H1 (cell line): ENCODE measurements at places on chromosomes 3 and 15. TPM values are rescaled to one million over a fixed set of nuclear protein-coding genes. Genes with fewer than 3 reads are reported as not detected.

DNA sequence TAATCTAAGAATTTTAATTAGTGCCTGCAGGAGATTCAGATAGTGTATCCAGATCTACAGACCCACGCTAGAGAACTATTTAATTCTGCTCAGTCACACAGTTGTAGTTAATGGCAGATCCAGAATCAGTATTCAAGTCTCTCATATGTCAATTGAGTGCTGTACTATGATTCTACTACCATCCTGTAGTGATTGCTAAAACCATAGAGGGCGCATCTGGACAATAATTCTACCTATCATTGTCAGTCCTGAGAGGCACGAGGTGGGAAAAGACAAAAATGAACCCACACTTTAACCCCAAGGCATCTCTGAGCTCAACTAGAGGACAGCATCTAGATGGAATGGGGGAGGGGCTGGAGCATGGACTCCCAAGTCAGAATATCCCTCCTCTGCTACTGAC lies 22.7 kb downstream of the DHX36 start:
- H3K4me1 ChIP-seq, result no peaks in the 10 kb centered on the region
- no peak overlapping the region for H3K27ac ChIP-seq
- no peak for DNase-seq

DNA sequence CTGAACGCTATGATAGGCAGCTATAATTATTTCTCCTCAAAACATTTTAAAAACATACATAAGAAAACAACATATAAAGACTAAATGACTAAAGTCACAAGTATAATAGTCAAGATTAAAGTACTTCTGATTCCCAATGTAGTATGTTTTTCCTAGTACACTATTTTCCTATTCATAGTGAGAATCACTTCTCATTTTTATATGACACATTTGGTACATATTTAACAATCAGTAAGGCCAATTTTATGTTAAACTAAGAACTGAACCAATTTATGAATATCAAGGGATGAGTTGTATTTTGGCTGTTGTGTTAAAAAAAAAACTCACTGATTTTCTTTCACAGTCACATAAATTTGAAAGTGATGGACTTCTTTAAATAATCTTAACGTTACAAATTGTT lies 79.7 kb downstream of the DENND4A start:
- H3K27ac ChIP-seq, result no peak overlapping the region
- no peak overlapping the region for H3K4me3 ChIP-seq
- H3K4me1 ChIP-seq, result no peaks in the 10 kb centered on the region
- no peaks in the 10 kb centered on the region for H3K36me3 ChIP-seq

UROC1 gene
- 0.03 and 0.09 TPM in 2 replicates for polyA plus RNA-seq

GRCh38 chr3:14962762-14963161 lies 15.4 kb downstream of the NR2C2 start:
- no peaks in the 10 kb centered on the region for H3K4me1 ChIP-seq
- H3K4me3 ChIP-seq, result no peak overlapping the region
- H3K27me3 ChIP-seq, result no peaks in the 10 kb centered on the region
- no peaks in the 10 kb centered on the region for H3K36me3 ChIP-seq
- no peak for DNase-seq

GRCh38 chr15:60509470-60509869 lies 30.5 kb upstream of the ICE2 start:
- H3K36me3 ChIP-seq, result peaks cover 12% of the 10 kb centered on the region
- no peaks in the 10 kb centered on the region for H3K27me3 ChIP-seq
- H3K27ac ChIP-seq, result no peak overlapping the region
- H3K4me3 ChIP-seq, result no peak overlapping the region
- no peaks in the 10 kb centered on the region; the same call in 1 of the 2 replicates for H3K4me1 ChIP-seq
- DNase-seq, result no peak

DNA sequence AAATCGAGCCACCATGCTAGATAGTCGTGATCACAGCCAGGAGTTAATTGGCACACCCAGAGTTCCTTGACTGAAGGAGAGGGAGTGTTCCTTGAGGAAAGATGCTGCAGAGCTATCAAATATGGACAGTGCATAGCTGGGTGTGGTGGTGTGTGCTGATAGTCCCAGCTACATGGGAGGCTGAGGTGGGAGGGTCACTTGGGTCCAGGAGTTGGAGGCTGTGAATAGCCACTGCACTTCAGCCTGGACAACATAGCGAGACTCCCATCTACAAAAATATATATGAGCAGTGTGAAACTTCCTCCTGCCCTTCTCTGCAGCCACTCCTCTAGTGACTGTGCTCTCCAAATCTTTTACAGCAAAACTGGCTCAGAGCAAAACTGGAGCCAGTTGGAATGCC lies 10.0 kb upstream of the USP13 start:
- no peaks in the 10 kb centered on the region for H3K36me3 ChIP-seq
- H3K4me1 ChIP-seq, result no peaks in the 10 kb centered on the region
- no peaks in the 10 kb centered on the region for H3K27me3 ChIP-seq
- DNase-seq, result no peak
- no peak overlapping the region for H3K27ac ChIP-seq
- no peak overlapping the region for H3K4me3 ChIP-seq

TATDN2 gene
- polyA plus RNA-seq, result 12.1 and 12.3 TPM in 2 replicates

DNA sequence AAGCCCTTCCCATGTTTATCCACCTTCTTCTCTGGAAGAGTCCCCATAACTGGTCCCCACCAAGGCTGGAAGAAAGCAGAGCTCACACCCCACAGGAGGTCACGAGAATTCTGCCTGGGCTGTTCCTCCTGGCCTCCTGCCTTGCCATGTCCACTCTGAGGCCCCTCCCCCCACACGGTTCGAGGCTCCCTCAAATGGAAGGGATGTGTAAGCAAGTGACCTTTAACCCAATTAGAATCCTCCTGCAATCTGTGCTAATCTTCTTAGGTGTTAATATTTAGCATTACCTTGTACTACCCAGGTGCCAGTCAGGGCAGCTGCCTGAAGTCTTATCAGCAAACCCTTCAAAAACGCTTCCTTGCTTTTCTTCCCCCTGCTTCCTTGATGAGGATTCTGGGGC lies 32.4 kb upstream of the DYNC1LI1 start:
- H3K4me1 ChIP-seq, result no peaks in the 10 kb centered on the region
- no peak overlapping the region for H3K4me3 ChIP-seq
- no peaks in the 10 kb centered on the region for H3K27me3 ChIP-seq

- H3K4me3 ChIP-seq, result no peak overlapping the region
- no peak for DNase-seq
- no peak overlapping the region for H3K27ac ChIP-seq
- no peaks in the 10 kb centered on the region for H3K36me3 ChIP-seq
- H3K4me1 ChIP-seq, result no peaks in the 10 kb centered on the region
These were observed 831.0 kb downstream of the TUSC7 start for GRCh38 chr3:117540597-117540996.

DNA sequence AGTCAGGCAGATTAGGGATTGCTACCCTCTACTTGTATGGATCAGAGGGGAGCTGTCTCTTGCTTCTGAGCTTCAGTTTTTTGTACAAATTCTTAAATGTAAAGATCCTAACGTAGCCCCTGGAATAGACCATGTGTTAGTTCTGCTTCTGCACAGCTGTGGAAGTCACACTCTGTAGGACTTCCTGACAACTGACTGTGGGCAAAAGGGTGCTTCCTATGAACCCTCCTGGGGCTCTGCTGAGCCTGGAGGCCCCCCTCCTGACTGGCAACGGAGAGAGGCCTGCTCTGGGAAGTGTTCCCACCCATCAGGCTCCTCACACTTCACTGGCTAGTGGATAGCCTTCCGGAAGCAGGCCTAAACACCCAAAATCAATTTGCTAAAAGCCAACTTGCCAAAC lies 131.0 kb downstream of the RPLP1 start:
- no peak overlapping the region for H3K4me3 ChIP-seq
- DNase-seq, result no peak
- H3K36me3 ChIP-seq, result no peaks in the 10 kb centered on the region
- no peaks in the 10 kb centered on the region for H3K27me3 ChIP-seq

DNA sequence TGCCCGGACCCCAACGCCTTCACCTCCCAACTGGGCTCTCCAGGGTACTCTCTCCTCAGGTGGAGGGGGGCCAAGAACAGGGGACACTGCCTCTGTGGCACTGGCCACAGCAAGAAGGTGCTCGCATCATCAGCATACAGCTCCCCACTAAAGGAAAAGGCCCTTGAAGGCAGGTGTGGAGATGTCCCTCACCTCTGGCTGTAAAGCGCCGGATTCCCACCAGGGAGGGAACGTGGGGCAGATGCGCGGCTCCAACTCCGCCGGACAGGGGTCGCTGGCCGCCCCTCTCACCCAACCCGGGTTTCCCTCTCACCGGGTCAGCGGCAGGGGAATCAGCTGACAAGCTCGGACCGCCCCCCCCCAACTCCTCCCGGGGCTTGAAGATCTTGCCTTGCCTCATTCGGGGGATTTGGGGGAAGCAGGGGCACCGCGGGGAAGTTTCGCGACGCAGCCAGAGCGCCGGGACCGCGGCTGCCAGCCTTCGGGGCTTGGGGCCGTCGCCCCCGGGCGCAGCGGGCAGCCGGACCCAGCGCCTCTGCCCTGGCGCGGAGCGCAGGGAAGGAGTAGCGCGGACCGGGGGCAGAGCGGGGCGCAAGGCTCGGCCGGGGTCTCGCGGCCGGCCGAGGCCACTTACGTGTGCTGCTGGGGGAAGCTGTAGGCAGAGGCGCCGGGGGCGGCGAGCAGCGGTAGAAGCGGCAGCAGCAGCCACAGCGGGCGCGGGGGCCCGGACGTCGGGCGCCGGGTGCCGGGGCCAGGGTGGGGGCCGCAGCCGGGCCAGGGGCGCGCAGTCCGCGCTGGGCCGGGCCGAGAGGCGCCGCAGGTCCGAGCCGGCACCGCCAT lies 630 bp downstream of the CACNA2D2 start:
- H3K4me1 ChIP-seq, result peaks cover 18% of the 10 kb centered on the region
- no peaks in the 10 kb centered on the region for H3K36me3 ChIP-seq
- peaks cover 28% of the 10 kb centered on the region for H3K27me3 ChIP-seq
- no peak for DNase-seq

- H3K4me3 ChIP-seq, result no peak overlapping the region
- H3K36me3 ChIP-seq, result no peaks in the 10 kb centered on the region
- H3K27ac ChIP-seq, result no peak overlapping the region
- no peaks in the 10 kb centered on the region for H3K27me3 ChIP-seq
- H3K4me1 ChIP-seq, result no peaks in the 10 kb centered on the region
- no peak for DNase-seq
These were observed 463.3 kb upstream of the CBLB start for GRCh38 chr3:106332129-106332528.

DNA sequence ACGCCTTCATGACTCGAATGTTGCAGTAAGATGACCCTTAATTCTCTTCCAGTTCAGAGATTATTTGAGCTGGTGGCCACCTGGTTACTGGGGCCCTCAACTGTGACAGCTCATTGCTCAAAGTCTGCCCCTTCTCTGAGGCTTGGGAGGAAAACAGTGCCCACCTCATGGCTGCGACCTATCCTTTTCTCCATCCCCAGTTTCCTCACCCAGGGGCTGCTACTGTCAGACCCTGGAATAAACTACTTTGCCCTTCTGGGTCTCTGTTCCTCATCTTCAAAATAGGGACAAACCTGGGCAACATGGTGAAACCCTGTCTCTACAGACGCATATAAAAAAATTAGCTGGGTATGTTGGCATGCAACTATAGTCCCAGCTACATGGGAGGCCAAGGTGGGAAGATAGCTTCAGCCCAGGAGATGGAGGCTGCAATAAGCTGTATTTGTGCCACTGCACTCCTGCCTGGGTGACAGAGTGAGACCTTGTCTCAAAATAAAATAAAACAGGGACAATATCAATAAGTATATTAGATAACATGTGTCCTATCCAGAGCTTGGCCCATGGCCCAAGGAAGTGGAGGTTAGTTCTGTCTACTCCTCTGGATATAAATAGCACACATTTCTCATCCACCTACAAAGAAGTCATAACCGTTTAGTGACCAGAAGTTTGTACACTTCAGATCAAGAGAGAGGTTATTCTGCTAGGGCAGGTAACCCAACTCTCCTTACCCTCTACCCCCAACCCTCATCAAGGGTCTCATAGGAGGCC lies 2.2 kb upstream of the RASL12 start:
- H3K4me3 ChIP-seq, result no peak overlapping the region
- H3K36me3 ChIP-seq, result no peaks in the 10 kb centered on the region
- no peak for DNase-seq
- H3K4me1 ChIP-seq, result peaks cover 19% of the 10 kb centered on the region

TMC3 gene
- polyA plus RNA-seq, result not detected in 2 replicates

DNA sequence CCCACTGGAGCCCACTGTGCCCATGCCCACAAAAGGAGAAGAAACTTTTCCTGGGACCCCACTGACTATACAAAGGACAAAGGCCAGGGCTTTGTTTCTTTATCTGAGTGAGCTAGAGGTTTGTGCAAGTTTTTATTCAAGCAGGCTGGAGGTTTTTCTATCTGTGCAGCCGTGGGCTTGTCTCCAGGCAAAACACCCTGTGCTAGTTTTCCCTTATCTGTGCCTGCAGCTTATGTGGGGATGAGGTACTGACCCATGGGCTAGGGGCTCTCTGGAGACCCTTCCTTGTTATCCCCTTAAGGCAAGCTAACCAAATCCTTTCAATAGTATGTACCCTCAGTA lies 545.5 kb downstream of the ZPLD1 start:
- no peaks in the 10 kb centered on the region for H3K36me3 ChIP-seq
- no peaks in the 10 kb centered on the region for H3K4me1 ChIP-seq
- DNase-seq, result no peak

P2RY1 gene
- 6.5 and 6.8 TPM in 2 replicates for polyA plus RNA-seq

GRCh38 chr3:129560911-129561594 lies 18.1 kb downstream of the H1-8 start:
- no peak overlapping the region for H3K27ac ChIP-seq
- no peaks in the 10 kb centered on the region for H3K27me3 ChIP-seq
- no peaks in the 10 kb centered on the region for H3K36me3 ChIP-seq
- no peak for DNase-seq
- H3K4me1 ChIP-seq, result peaks cover 2% of the 10 kb centered on the region; the same call in 1 of the 2 replicates
- no peak overlapping the region for H3K4me3 ChIP-seq

DNA sequence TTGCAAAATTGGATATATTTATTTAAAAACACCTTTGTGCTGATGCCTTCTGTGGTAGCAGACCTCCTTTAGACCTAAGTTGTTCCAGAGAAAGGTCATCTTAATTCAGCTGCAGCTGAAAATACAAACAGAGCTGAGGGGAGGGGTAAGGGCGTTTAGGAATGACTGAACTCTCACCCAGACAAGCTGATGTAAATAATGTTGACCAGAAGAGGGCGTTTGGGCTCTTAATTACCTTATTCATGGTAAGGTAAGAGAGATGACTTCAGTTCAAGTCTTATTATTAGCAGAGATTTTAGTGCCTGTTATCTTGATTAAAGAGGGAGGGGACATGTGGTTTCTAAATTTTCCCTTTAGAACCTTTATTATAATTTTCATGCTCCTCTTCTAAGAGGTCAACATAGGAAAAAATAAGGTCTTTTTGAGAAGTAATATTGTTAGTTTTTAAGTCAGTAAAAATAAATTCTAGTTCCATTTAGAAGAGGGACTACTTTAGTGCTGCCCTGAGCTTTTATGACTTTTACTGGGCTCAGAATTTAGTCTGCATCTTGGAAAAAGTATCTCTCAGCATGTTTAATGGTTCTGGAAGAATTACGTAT lies 46.3 kb downstream of the GPR171 start:
- peaks cover 5% of the 10 kb centered on the region for H3K4me1 ChIP-seq
- H3K4me3 ChIP-seq, result no peak overlapping the region
- no peak for DNase-seq
- H3K27ac ChIP-seq, result no peak overlapping the region

- H3K4me3 ChIP-seq, result no peak overlapping the region
- no peak for DNase-seq
- no peak overlapping the region for H3K27ac ChIP-seq
These were observed 107.1 kb downstream of the ABHD5 start for GRCh38 chr3:43797794-43798193.

- no peaks in the 10 kb centered on the region for H3K4me1 ChIP-seq
- H3K27me3 ChIP-seq, result no peaks in the 10 kb centered on the region
- no peak overlapping the region for H3K27ac ChIP-seq
These were observed 32.9 kb downstream of the ZBTB11 start for GRCh38 chr3:101643861-101644613.

GRCh38 chr3:66195347-66195783 lies 25.4 kb upstream of the SLC25A26 start:
- DNase-seq, result peak; percentile 73
- no peak overlapping the region for H3K27ac ChIP-seq
- H3K27me3 ChIP-seq, result no peaks in the 10 kb centered on the region
- no peaks in the 10 kb centered on the region for H3K4me1 ChIP-seq
- no peak overlapping the region for H3K4me3 ChIP-seq

SCG3 gene
- polyA plus RNA-seq, result 2.3 and 5.2 TPM in 2 replicates

LIPH gene
- 0.06 and 0.08 TPM in 2 replicates for polyA plus RNA-seq
